C1 segment of cervical spinal cord (tissue), 14 donors: ENCODE measurements at places on chromosomes 6 and 20.
A peak's percentile ranks its signal among the peaks of the same experiment; 100 is the strongest.

- DNase-seq, result no peak
These were observed 708.4 kb downstream of the CD109 start for GRCh38 chr6:74404366-74404765.

- DNase-seq, result no peak
These were observed 87.1 kb upstream of the GJE1 start for GRCh38 chr6:142045380-142046278.

DNA sequence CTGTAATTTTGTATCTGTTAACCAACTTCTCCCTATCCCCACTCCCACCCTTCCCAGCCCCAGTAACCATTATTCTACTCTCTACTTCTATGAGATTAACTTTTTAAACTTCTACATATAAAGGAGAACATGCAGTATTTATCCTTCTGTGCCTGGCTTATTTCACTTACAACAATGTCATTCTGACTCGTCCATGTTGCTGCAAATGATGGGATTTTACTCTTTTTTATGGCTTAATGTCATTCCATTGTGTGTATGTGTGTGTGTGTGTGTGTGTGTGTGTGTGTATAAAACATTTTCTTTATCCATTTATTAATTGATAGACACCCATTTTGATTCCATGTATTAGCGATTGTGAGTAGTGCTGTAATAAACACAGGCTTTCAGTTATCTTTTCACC lies 76.1 kb downstream of the COL19A1 start:
- no peak for DNase-seq

- no peak for DNase-seq
These were observed 10.0 kb downstream of the SNX5 start for GRCh38 chr20:17958373-17959256.

GRCh38 chr6:85463621-85464259 lies 13.9 kb downstream of the NT5E start:
- no peak for DNase-seq

DNA sequence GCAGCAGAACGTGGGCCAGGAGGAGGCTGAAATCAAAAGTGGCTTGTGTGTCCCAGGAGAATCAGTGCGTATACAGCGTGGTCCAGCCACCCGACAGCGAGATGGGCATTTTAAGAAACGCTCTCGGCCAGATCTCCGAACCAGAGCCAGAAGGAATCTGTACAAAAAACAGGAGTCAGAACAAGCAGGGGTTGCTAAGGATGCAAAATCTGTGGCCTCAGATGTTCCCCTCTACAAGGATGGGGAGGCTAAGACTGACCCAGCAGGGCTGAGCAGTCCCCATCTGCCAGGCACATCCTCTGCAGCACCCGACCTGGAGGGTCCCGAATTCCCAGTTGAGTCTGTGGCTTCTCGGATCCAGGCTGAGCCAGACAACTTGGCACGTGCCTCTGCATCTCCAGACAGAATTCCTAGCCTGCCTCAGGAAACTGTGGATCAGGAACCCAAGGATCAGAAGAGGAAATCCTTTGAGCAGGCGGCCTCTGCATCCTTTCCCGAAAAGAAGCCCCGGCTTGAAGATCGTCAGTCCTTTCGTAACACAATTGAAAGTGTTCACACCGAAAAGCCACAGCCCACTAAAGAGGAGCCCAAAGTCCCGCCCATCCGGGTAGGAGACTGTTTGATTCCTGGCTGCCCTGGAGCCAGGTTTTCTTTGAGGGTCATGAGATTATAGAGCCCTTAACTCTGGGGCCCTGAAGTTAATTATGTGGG lies 75.3 kb downstream of the ASXL1 start:
- no peak for DNase-seq

- no peak for DNase-seq
These were observed 76.1 kb downstream of the PAX1 start for GRCh38 chr20:21781446-21782075.

DNA sequence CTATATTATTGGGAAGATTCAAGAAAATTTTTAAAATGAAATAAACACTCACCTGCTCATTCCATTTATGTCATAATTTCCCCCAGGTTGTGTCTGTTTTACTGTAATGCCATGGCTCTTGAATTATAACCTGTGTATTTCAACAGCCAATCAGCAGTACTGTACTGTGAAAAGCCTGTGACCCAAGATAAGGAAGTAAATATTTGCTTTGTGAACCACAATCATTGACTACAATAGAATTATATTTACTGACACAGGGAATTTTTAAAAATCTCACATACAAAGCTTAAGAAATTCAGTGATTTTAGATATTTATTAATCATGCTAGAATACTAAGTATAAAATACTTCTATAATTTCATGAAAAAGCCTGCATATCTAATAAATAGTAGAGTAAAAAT lies 6.0 kb downstream of the RGS17 start:
- DNase-seq, result no peak

GRCh38 chr6:11330413-11330760 lies 97.9 kb upstream of the NEDD9 start:
- DNase-seq, result no peak

DNA sequence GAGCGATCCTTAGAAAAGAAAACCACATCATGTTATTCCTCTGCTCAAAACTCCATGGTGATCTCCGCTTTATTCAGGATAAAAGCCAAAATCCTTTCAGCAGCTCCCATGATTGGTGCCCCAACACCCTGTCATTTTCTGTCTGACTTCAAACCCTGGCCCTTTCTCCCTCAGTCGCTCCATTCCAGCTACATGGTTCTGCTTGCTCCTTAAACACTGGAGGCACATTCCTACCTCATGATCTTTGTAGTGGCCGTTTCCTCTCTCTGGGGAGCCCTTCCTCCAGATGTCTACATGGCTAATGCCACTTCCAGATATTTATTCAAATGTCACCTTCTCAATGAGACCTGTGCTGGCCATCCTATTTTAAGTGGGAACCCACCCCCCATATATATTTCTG lies 100.8 kb downstream of the CAP2 start:
- no peak for DNase-seq

GRCh38 chr6:116210750-116211425 lies 43.0 kb downstream of the TSPYL4 start:
- DNase-seq, result no peak

- DNase-seq, result no peak
These were observed 30.7 kb upstream of the NT5E start for GRCh38 chr6:85419046-85419759.

DNA sequence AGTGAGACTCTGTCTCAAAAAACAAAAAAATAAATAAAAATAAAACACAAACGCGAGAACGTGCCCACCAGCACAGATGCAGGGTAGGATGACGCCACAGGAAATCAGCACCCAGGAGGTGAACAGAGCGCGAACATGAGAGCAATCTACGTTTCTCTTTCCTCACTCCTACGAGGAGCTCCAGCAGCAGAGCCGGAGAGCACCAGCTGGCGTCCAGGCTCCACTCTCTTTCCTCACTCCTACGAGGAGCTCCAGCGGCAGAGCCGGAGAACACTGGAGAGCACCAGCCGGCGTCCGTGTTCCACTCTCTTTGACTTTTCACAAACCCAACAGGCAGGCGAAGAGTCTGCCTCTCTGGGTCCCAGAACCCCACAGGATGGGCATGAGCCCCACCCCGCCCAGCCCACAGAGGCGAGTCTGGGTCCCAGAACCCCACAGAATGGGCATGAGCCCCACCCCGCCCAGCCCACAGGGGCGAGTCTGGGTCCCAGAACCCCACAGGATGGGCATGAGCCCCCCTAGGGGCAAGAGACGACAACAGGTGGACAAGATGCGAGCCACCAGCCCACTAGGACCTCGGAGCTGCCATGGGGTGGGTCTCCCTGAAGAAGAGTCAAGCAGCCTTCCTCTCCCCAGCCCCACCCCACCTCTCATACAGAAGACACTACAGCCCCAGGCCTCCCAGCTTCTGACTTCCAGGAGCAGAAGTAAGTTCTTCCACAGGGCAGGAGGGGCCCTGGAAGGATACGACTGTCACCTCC lies 20.2 kb downstream of the ZBTB46 start:
- no peak for DNase-seq

- DNase-seq, result no peak
These were observed 25.9 kb upstream of the CRISP1 start for GRCh38 chr6:49892280-49892679.

- no peak for DNase-seq
These were observed 174.8 kb upstream of the RREB1 start for GRCh38 chr6:6932968-6933367.

GRCh38 chr20:44479643-44480042 lies 4.0 kb downstream of the TTPAL start:
- no peak for DNase-seq

DNA sequence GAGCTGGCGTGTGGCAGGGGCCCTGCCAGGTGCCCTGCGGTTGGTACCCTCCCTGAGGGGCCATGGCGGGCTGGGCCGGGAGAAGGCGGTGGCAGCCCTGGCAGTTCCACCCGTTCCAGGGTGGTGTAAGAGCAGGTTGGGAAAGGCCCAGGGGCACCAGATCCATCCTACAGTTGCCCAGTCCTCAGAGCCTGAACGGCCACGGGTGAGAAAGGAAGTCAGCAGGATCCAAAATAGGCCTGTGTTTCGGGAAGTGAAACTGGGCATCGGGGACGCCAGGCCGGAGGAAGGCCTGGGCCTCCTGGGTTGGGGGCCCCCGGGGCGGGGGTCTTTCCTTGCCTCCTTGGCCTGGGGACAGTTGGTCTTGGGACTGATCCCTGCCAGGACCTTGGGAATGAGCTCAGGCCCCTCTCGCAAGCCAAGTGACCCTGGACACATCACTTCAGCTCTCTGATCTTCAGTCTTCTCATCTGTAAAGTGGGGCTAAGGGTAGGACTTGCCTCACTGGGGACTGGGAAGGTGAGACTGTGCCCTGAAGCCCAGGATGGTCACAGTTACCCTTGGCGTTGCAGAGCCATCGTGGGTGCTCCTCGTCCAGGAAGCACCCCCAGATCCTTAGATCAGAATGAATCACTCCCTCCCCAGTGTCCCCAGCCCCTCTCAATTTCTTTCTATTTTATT lies 18.1 kb upstream of the NOL4L start:
- peak; percentile 48 for DNase-seq

- DNase-seq, result no peak
These were observed 21.2 kb downstream of the ADA start for GRCh38 chr20:44630297-44630696.

GRCh38 chr6:125154118-125154760 lies 666 bp downstream of the TPD52L1 start:
- DNase-seq, result no peak

DNA sequence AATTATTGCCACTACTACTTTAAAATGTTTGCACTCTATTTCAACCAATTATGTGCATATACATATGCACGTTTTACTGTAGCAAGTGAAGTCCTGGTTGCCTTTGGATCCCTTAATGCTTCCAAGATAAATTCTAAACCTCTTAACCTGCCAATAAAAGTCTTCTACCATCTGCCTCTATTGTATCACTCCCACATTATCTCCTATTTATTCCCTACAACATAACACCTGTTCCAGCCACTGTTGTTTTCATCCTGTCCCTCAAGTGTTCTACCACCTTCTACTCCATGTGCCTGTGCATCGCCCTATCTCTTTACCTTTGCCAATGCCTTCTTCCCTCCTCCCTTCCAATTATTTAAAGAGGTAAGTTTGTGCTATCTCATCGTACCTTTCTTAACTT lies 499.0 kb upstream of the RNF217 start:
- DNase-seq, result no peak

DNA sequence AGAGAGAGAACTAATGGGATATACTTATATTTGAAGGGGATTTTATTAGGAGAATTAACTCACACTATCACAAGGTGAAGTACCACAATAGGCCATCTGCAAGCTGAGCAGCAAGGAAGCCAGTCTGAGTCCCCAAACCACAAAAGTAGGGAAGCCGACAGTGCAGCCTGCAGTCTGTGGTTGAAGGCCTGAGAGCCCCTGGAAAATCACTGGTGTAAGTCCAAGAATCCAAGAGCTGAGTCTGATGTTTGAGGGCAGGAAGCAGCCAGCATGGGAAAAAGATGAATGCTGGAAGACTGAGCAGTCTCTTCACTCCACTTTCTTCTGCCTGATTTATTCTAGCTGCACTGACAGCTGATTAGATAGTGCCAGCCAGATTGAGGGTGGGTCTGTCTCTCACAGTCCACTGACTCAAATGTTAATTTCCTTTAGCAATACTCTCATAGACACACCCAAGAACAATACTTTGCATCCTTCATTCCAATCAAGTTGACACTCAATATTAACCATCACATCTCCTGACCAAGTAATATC lies 823.9 kb downstream of the PHF3 start:
- DNase-seq, result no peak

DNA sequence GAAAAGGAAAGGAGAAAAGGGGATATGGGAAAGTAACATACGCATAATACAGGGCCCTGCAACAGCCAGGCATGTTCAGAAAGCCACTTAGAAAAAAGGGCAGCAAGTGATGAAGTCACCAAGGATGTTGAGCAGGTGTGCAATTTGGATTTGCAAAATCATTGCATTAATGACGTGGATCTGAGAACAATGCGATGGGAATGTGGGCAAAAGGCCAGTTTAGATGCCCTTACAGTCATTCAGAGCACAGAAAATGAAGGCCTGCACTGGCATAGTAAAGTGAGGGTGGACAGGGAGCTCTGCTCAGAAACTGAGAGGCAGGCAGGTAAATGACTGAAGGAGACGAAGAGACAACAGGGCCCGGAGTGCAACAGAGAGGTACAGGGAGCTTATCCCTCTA lies 123.7 kb upstream of the NHSL1 start:
- DNase-seq, result no peak

DNA sequence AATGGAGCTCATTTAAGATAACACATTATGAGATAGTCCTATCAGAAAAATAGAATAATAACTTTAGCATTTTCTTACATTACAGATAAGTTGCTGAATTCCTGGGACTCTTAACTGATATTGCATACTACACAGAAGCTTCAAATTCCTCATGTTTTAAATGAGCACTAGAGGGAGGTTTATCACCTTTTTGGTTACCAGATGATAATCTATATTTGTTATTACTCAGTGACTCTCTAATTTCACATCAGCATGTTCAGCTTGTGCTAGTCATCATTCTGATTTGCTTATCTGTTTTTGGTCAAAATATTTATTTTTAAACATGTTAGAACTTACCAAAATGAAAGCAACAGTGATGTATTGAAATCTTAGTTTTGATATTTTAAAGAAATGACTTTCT lies 20.5 kb upstream of the GJA10 start:
- no peak for DNase-seq

- DNase-seq, result no peak
These were observed 84.8 kb downstream of the TAF4 start for GRCh38 chr20:61980647-61981583.
